ENCODE measurements at places on chromosomes 12 and 14.

- no peak for DNase-seq
These were observed 80.0 kb downstream of the METTL25 start for GRCh38 chr12:82438356-82438755.

GRCh38 chr14:89787525-89787924 is 167.0 kb downstream of the EFCAB11 start:
- peak; percentile 7 for DNase-seq

DNA sequence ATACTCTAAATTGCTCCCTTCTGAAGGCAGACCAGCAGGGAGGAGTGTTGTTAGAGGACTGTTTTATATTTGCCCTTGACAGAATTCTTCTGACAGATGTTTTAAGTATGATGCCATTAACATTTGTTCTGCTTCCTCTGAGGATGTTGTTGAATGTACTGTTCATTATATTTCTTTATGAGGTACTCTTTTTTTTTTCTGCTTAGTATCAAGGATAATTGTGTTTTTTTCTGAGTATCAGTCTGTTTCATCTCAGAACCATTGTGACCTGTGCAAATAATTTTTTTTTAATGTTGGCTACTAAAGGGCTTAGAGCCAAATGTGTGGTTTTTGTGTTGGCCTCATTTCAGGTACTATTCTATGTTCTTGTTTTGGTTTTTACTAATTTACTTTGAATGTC is 10.6 kb downstream of the METAP2 start:
- no peak for DNase-seq

GRCh38 chr14:24418492-24418873 is 11.0 kb downstream of the CBLN3 start:
- DNase-seq, result no peak

- DNase-seq, result no peak
These were observed 19.0 kb downstream of the A2M start for GRCh38 chr12:9096563-9097176.

DNA sequence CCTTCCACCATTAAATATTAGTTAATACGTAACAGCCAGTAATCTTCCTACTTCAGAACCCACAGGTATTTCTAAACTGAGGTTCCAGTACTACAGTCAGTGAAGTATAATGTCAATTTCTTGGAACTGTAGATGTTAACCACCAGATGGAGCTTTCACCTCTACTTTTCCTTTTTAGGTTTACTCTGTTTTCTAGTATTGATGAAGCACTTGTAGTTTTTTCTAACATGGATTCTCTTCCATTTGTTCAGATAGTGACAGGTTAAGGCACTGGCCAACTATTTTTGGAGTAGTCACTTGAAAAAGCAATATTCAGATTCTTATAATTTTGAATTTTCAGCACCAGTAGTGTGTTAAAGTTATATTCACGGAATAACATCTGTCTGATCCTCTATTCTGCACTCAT is 4.6 kb upstream of the SEC23A start:
- no peak for DNase-seq

- no peak for DNase-seq
These were observed 188.0 kb downstream of the FOXN3 start for GRCh38 chr14:89228921-89229639.

DNA sequence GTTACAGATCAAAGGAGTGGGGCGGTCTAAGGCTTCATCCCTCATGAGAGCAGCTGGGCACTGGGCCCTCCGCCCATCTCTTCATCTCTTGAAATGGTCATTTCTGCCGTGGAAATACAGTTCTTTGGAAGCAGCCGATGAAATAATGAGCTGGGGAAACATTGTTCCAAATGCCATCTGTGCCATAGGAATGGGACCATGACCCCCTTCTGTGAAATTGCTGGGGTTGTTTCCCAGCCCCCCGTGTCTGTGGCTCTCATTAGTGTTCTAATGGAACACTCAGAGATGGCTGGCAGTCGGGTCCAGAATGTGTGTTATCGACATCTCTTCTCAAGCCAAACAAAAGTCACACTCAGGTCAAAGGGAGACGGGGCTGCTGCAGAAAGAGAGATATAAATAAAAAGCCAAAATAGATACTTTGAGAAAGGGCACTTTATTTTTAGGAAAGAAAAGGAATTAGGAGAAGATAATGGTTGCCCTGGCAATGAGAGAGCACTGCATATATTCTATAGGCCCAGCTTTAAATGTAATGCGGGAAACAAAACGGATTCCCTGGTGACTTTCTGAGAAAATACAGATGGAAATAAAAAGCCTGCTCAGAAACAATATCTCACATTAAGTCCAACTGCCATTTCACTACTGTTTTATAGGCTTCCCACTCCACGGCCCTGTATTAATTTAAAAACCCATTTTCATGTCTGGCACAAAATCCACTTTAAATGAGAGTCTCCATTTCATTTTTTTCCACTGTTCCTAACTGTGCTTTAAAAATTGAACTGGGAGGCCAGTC is 107.1 kb downstream of the TTC8 start:
- DNase-seq, result no peak

GRCh38 chr14:77638771-77639171 is 22.3 kb upstream of the SPTLC2 start:
- DNase-seq, result peak; percentile 72

DNA sequence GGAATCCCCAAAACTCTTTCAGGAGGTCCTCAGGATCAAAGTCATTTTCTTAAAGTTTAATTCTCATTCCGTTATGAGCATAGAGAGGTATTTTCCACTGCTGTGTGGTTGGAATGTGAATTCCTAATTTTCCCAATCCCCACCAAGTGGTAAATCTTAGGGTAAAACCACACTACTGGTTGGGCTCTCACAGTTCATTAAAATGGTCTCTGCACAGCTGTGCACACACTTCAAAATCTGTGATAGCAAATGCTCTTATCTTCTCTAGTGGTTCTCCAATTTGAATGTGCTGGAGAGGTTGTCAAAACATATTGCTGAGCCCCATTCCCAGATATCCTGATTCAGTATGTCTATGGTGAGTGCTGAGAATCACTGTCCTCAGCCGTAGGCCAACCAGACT is 189.1 kb downstream of the BMP4 start:
- DNase-seq, result no peak

- no peak for DNase-seq
These were observed 6.5 kb downstream of the CCDC175 start for GRCh38 chr14:59570122-59570521.

DNA sequence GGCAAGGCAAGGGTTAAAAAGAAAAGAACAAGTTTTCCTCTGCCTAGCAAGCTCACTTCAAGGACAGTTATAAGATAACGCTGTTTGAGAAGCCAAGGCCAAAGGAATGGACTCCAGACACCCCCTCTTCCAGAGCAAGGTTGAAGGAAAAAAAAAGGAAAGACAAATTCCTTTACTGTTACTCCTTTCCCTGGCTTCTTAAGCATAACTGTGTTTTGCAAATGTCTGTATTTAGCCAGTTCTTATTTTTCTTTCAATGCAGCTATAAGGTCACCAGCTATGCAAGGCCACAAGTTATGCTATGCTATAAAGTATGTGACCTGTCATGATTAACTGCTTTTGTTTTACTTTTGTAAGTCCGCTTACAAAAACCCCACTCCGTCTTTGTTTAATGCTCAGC is 26.6 kb downstream of the ZNF410 start:
- no peak for DNase-seq

GRCh38 chr12:129063600-129063999 is 210.3 kb downstream of the GLT1D1 start:
- DNase-seq, result no peak

- DNase-seq, result no peak
These were observed 213.0 kb upstream of the KRR1 start for GRCh38 chr12:75724307-75724927.
